ENCODE measurements at places on chromosomes 4 and X.

DNA sequence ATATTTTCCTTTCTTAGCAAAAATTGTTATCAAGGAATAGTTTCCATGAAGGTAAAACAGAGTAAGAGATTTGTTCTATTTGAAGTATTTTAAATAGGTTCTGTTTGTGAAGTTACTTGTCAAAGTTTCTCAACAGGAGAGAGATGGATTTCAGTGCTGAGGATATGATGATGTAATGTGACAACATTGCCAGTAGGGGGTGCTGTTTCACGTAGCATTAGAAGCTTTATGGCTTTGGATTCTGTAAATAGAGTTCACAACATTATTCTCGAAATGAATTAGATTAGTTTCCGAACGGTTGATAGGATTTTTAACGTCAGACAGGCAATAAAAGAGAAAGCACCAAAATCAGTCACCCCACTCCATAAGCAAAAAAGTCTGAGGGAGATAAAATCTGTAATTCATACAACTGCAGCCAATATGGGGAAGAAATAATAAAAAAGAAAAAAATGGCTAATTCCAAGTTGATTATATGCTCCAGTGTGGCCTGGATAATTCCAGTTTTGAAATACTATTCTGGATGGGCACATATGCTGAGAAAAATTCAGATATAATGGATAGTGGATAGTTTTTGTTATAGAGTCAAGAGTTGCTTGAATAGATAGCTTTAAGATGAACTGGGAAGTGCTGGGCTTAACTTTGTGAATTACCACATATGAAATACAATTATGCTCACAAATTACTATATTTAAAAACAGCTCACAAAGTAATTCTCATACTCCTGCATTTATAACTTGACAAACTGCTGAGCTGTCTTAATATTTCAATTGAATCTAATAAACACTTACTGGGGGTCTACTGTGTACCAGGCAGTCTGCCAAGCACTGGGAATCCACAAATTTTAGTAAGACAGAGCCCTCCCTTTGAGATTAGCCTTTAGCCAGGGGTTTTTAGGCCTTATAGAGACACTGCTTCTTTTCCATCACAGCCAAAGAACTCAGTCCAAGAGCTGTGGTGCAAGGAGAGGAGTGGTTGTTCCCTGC, 109.1 kb downstream of the GPAT3 start:
- DNase-seq = no peak

- DNase-seq = no peak
Measured at GRCh38 chr4:7539659-7540058, 104.9 kb upstream of the PSAPL1 start.

- no peak for DNase-seq
Measured at GRCh38 chrX:39875834-39876628, 221.7 kb downstream of the BCOR start.

- no peak for DNase-seq
Measured at GRCh38 chrX:37961118-37961517, 45.2 kb upstream of the SYTL5 start.

GRCh38 chrX:7112071-7112470, 35.4 kb upstream of the STS start:
- DNase-seq = no peak
